ENCODE measurements at places on chromosomes 4 and X. TPM values are rescaled to one million over a fixed set of nuclear protein-coding genes. Genes with fewer than 3 reads are reported as not detected.

- no peak for DNase-seq
Measured at GRCh38 chr4:189809839-189810238, 130.8 kb upstream of the FRG1 start.

GRCh38 chr4:112185740-112186670, 40.8 kb downstream of the FAM241A start:
- peak; percentile 18 for DNase-seq

DNA sequence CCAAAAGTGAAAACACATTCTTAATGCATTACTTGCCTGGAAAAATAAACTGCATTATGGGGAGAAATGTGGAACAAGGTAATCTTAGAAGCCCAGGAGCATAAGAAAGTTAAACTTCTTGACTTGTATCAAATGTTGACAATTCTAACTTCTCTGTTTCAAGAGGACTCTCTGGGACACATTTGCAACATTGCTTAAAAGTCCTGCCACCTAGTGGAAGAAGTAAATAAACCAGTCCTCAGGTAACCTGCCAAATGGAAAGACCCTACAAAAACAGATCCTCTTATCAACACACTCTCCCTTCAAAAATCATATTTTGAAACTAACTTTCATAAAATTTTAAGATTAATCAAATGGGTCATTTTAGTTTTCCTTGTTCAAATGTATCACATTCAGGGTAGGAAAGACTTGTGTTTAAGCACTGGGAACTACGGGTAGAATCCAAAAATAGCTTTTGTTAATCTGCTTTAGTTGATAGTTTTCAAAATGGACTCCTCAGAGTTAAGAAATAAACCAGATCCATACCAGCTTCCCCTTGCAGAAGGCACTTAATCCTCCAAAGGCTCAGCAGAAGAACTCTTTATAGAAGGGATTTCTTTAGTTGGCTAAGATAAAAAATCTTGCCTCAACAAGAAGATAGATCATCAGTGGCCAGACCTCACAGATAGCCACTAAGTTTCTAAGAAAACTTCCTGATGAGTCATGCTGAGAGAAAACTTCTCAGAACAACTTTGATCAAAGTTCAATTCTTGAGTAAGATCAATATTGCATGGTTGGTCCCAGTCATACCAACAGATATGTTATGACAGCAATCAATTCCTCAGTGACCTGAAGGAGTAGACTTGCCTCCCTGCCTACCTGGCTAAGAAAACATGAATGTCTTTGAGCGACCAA, 141.7 kb downstream of the HHIP start:
- DNase-seq: peak; percentile 54

DNA sequence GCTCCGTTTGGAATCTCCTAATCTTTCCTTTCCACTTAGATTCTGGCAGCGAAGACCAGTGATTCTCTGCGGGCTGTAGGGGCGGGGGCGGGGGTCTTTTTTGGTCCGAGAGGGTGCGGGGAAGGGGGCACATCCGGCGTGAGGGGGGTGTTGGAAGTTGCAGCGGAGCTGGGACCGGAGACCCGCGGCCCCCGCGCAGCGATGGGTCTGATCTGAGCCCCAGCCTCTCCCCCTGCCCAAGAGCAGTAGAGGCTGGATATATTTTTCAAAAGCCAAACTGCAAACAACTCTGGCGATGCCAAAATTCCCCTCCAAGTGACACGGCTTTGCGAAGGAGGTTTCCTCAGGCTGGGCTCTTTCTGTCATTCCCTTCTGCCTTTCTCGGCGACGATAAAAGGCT, 355 bp downstream of the GRID2 start:
- DNase-seq: no peak

- DNase-seq: peak; percentile 76
Measured at GRCh38 chrX:103373581-103373980, 2.8 kb upstream of the BEX3 start.

- no peak for DNase-seq
Measured at GRCh38 chr4:147396105-147396504, 84.8 kb upstream of the EDNRA start.

DNA sequence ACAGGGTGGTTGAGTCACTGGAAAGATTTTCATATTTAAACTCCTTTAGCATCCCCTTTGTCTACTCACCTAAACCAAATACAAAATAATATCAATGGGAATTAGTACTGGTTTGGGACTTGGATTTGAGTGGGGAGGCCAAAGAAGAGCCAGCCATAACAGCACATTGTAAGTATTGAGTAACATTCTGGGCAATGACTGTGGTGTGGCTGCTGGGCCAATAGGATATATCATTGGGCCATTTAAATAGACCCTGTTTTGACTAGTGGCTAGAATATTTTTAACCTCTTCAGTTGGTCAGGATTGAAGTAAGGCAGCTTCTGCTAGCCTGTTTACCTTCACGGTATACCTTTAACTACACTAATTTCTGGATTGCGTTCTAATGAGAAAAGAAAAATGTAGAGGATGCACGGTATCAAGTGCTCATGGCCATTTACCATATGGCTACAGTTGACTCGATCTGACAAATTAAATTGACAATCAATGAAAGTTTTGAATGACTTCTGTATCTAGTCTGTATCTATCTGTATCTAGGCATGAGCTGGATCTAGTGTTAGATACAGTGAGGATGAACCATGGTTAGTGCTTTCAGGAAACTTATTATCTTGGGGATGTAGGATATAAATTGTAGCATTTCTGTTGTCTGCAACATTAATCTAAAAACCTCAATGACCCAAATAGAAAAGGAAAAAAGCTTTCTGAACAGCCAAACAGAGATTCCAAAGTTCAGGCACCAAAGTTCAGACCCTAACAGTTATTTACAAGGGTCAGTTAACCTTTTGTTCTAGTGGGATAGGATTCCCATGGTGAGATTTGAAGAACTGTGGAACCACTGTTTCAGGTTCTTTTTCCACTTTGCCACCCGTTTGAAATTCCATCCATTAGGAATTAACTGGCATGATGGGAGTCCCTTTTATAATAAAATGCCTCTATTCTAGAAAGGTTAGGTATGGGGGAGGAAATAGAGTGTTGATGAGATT, 6.8 kb upstream of the ALB start:
- no peak for DNase-seq

DNA sequence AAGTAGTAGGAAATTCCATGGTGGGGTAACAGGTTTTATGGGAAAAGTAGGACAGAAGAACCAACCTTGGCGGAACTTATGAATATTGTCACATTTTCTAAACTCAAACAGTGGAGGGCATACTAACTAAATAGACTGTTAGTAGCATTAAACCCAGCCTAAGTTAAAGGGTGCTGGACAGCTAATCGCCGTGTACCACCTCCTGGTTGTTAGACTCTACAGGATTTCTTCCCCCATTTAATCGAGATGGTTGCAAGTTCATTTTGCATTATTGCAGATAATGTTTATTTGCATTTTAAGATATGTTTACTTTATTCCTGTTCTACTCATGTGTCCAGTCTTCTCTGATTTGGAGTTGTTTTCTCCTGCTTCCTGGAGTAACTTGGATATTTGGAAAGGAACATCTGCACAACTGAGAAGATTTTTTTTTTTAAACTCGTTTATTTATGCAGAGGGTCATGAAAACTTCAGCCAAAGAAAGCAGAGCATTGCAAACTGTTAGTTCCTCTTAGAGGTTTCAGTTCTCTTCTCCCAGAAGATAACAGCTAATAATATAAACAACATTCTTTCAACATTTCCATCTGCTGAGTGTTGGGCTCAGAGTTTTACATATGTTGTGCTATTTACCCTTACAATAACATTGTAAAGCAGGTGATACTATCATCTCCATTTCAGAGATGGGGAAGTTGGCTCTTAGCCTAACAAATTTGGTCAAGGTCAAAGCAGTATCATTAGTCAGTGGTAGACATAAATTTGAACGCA, 51.5 kb upstream of the TBC1D9 start:
- DNase-seq: no peak

DNA sequence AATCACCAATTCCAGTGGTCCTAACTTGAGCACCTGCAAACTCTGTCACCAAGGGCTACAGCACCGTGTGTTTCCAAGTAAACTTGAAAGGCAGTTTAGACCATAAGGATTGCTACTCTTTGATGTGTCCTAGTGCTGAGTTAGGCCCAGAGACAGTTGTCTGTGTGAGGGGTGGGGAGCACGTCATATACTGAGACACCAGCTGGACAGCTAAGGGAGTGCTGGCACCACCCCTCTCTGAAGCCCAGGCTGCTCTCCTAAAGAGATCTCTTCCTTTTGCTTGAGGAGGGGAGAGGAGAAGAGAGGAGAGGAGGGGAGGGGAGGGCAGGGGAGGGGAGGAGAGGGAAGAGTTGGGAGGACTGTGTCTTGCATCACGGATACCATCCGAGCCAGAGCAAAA, 218.7 kb upstream of the TACR3 start:
- no peak for DNase-seq

GRCh38 chr4:104941661-104942062, 205.0 kb upstream of the TET2 start:
- peak; percentile 85 for DNase-seq

- peak; percentile 66 for DNase-seq
Measured at GRCh38 chr4:100257567-100257966, 67.3 kb upstream of the DDIT4L start.

GRCh38 chrX:9132036-9132638, 98.2 kb upstream of the FAM9B start:
- no peak for DNase-seq

DNA sequence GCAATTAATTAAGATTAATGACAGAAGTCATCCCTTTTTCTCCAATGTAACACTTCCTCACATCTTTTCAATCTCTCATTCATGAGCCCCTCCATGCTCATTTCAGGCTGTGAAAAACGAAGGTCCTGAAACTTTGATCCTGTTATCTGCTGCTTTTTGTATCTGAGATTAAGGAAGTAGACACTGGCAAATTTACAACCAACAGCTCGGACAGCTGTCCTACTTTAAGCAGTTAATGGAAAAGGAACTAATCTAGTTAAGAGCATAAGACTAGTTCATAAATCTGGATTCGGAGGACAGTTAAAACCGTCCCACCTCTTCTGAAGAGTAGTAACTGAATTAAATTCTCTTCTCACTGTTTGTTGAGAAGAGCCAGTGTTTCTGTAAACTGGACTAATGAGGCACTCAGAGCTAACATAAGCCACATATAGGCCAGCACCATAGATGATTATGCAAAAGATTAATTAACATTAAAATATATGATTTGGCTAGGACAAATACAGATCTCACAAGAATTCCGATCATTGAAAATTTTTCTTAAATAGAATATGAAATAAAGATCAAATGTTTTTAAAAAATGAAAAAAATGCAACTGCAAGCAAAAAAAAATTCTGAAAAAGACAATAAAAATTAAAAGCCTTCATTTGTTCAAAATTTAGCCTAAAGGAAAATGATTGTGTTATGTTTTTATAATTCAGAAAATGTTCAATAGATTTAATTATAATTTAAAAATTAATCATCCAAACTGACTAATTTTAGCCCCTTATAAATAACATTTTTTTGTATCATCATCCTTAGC, 114.4 kb downstream of the ANTXR2 start:
- no peak for DNase-seq

DNA sequence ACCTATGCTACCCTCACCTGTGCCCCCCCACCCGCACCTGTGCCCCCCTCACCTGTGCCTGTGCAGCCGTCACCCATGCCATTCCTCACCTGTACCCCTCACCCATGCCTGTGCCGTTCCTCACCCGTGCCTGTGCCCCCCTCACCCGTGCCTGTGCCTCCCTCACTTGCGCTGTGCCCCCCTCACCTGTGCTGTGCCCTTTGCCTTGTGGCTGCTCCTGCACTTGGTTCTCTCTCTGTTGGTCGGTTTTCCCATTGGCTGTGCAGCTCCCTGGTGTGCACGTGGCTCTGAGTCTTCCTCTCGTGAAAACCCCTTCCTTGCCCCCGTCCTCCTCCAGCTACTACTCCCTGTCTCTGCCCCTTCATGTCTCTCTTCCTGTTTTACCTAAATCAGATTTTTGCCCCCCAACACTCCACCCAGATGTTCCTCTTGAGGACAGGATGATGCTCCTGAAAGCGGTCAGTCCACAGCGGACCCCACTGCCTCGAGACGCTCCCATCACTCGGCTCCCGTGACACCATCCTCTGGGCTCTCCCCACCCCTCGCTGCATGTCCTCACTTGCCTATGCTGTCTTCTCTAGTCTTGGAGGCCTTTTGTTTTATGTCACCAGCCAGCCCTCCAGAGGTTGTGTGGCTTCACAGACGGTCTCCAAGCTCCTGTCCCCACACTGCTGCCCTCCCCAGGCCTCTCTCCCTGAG, 6.8 kb downstream of the MAEA start:
- DNase-seq: peak; percentile 12

DNA sequence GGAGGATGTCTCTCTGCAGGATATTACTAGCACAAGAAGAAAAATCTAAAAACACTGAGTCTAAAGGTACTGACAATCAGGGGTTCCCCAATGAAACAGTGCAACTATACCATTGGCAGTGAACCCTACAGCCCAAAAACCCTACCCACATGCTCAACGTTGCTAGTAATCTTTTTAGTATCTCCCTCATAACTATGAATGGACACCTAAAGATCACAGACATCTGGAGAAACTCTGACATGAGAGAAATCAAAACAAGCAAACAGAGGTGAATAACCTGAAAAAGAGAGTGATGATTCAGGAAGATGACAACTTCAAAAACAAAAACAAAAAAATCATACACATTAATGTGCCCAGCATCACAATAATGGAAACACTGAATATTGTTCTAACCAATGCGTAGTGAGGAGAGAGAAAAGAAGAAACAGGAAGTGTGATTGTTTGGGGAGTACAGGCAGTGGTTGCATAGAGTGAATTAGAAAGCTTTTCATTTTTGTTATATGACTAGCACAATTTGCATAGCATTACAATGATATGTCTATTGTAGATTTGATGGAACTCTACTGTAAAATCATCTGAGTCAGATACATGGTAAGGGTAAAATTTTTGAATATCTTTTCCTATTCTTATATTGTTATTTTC, 78.9 kb upstream of the FMR1 start:
- no peak for DNase-seq

GRCh38 chrX:35458142-35458541, 340.0 kb upstream of the MAGEB16 start:
- peak; percentile 34 for DNase-seq

GRCh38 chr4:155402941-155403340, 26.2 kb upstream of the MAP9 start:
- DNase-seq: no peak

- peak; percentile 40 for DNase-seq
Measured at GRCh38 chr4:31741326-31741725, 1021.2 kb downstream of the PCDH7 start.

- DNase-seq: no peak
Measured at GRCh38 chrX:101037231-101037630, 14.7 kb downstream of the TRMT2B start.

CMC4 gene
- 16.1 TPM for total RNA-seq

SRPX2 gene
- 31.6 TPM for total RNA-seq

LRAT gene
- total RNA-seq: 12.4 TPM

DDIT4L gene
- total RNA-seq: 0.26 TPM

SLC6A14 gene
- 31.3 TPM for total RNA-seq

ZFYVE28 gene
- total RNA-seq: 1.3 TPM

HTRA3 gene
- total RNA-seq: 0.26 TPM

PNMA3 gene
- under 0.01 TPM for total RNA-seq

HEPH gene
- total RNA-seq: under 0.01 TPM

BTC gene
- total RNA-seq: 2.4 TPM

SMIM10L2A gene
- 3.8 TPM for total RNA-seq

COQ2 gene
- total RNA-seq: 9.5 TPM

FGB gene
- total RNA-seq: not detected

GAGE1 gene
- not detected for total RNA-seq

ATOH1 gene
- not detected for total RNA-seq

Measured in bronchial epithelial cell (primary cell).